ENCODE measurements at places on chromosomes 5 and 9.

DNA sequence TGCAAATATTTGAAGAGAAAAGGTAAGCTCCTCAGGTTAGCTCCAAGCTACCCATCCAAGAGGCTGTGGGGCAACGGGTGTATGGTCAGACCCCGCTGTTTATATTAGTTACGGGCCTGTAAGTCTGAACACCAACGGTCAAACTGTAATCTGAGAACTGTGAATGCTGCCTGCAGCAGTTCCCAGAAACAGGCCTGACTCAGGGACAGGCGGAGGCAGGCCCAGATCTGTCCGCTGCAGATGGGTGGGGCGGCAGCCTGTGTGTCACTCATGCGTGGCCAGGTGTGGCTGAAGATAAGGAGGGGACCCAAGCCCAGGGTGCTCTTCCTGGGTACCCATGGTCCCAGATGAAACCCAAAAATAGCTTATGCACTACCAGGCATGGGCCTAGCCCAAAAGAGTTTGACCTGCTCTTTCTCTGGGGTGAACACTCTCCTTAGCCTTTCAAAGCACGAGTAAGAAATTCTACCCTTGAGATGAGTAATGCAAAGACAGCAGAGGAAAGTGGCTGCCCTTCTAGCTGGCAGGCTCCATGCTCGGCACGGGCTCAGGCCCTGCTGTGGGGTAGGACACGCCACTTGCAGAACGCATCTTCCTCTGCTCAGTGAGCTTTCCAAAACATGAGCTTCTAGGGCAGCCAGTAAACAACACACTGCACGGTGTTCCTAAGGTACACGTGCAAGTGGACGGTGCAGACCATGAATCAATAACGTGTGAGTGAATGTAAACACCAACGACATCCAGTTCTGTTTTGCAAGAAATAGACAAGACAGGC lies 9.1 kb downstream of the UBAC1 start:
- no peak for DNase-seq

DNA sequence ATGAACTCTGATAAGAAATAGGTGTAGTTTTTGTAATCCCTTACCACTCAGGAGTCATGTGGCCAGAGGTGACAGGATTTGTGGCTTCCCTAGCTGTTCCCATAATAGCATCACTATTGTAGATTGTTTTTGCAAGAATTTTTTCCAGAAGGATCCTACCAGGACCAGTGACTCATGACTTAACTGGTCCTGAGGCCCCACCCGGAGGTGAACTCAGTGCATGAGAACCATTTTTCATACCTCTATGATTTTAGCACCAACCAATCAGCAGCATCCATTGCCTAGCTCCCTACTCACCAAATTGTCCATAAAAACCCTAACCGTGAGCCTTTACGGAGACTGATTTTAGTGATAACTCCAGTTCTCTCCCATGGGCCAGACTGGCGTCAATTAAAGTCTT lies 484.8 kb downstream of the PSAT1 start:
- no peak for DNase-seq

GRCh38 chr5:72509401-72509800 lies 2.2 kb upstream of the ZNF366 start:
- DNase-seq = no peak

GRCh38 chr5:55406292-55406691 lies 98.5 kb downstream of the MTREX start:
- no peak for DNase-seq

- DNase-seq = no peak
Measured at GRCh38 chr9:37379835-37380234, 42.7 kb upstream of the GRHPR start.

DNA sequence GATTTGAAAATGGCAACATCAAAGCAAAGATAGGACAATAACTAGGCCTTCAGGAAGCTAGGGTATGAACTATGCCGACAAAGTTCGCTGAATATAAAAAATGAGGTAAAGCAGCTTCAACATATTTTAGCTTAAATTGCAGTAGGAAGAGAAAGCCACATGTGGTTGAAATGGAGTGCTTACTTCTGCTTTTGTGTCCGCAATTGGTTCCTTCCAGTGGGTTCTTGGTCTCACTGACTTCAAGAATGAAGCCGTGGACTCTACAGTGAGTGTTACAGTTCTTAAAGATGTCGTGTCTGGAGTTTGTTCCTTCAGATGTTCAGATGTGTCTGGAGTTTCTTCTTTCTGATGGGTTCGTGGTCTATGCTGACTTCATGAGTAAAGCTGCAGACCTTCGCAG lies 95.2 kb downstream of the APTX start:
- no peak for DNase-seq

DNA sequence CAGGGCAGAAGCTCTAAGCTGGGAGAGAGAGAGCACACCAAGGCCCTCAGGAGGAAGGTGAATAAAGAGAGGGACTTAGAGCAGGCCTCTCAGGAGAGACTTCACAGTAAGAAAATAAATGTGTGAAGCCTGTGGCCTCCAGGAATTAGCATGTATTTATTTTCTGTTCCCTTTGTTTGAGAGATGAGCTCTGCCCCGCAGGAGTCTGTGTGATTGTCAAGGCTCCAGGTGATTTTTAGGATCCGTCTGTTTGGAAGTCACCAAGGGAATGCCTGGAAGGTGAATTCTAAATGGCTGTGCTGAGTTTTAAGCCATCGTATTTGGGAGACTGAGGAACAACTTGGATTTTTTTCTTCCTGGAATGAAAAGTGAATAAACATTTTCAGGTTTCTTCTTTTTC lies 108.3 kb upstream of the ICE1 start:
- no peak for DNase-seq

- no peak for DNase-seq
Measured at GRCh38 chr5:402615-403359, 40.2 kb upstream of the EXOC3 start.

GRCh38 chr5:73183481-73183891 lies 10.5 kb downstream of the TMEM174 start:
- DNase-seq = no peak

- no peak for DNase-seq
Measured at GRCh38 chr5:149046196-149046829, 16.5 kb downstream of the SH3TC2 start.

DNA sequence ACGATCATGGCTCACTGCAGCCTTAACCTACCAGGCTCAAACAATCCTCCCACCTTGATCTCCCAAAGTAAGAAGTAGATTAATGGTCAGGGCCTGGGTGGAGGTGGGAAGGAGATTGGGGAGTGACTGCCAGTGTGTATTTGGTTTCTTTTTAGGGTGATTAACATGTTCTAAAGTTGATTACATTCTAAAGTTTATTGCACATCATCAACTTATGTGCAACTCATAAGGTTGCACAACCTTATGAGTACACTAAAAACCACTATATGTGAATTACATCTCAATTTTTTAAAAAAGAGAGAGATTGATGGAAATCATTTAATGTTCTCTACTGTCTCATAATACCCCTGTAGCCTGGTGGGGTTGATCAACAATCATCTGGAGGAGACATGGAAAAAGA lies 218.1 kb downstream of the AOPEP start:
- no peak for DNase-seq

DNA sequence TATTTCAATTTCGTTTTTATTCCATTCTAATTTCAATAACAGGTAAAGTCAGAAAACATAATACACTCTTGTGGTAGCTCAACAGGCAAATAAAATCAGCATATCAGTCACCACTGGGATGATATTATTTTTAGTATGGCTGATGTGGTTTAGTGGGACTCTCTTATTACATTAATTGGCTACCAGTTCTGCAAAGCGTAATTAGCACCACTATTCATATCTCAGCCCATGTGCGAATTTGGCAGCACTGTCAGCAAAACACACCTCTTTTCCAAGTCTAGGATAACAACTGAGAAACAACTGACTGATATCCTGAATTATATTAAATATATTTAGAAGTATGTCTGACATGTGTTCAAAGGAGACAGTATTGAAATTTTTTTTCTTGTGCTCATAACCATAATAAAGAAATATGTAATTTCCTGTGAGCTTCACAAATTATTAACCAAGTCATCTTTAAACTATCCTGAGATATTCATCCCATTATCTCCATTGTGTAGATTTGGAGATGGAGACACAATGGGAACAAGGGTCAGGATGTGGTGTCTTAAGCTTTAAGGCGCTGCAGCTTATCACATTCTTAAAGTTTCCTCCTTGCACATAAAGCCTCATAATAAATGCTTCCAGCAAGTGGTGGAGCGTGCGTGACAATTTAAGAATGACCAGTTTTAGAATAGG lies 212.4 kb downstream of the TLE1 start:
- DNase-seq = no peak

- no peak for DNase-seq
Measured at GRCh38 chr5:13218518-13218917, 726.0 kb downstream of the DNAH5 start.

GRCh38 chr9:3825721-3826120 lies 299.9 kb upstream of the RFX3 start:
- no peak for DNase-seq

DNA sequence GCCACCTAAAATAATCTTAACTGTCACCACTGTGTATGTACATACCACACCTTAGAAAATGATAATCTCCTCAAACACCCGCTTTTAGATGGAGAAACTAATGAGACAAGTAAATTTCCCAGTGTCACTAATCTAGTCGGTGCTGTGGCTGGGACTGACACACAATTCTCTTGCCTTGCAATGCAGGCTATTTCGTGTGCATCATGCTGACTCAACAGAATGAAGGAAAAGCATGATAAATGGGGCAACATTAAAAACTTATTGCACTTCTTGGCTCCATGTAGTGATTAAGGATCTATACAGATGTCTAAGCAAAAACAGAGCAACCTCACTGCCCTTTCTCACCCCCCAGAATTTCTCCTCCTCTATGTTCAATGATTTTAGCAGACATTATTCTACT lies 677.9 kb downstream of the DTWD2 start:
- no peak for DNase-seq

- DNase-seq = no peak
Measured at GRCh38 chr5:106940986-106941385, 729.8 kb downstream of the EFNA5 start.

DNA sequence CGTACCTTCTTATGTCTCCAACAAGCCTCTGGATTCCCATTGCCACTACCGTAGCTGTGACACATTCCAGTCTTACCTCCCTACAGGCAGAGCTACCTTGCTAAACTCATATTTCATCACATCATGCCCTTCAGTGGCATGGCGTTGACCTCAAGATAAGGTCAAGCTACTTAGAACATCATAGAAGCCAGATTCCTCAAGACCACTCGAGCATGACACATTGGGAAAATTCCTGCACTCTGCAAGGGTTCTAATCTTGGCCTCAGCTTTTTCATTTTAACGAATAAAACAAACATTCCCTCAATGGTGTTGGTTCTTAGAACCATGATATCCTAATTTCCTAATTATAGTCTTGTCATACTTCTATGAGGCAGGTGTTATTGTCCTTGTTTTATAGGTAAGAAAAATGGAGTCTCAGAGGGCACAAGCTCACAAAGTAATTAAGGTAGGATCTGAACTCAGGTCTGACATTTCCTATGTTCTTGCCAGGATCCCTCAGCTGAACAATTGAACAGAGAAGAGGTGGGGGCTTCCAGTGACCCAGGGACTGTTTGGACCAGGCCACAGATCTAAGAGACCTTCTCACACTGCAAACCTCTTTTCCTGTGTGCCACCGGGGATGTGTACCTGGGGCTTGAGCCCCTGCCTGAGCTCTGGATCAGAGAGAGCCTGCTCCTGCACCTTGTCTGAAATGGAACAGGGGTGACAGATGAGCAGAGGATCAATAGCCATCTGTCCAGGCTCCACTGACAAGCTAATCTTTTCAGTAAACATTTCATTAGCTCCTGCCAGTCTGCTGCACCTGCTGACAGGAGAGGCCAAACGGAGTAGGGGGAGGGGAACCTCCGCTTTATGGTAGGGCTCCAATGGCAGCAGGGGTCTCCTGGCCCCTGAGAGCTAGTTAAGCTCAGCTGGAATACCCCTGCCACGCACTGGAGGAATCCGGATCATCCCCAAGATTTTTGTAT lies 49.3 kb downstream of the ALG2 start:
- DNase-seq = no peak

DNA sequence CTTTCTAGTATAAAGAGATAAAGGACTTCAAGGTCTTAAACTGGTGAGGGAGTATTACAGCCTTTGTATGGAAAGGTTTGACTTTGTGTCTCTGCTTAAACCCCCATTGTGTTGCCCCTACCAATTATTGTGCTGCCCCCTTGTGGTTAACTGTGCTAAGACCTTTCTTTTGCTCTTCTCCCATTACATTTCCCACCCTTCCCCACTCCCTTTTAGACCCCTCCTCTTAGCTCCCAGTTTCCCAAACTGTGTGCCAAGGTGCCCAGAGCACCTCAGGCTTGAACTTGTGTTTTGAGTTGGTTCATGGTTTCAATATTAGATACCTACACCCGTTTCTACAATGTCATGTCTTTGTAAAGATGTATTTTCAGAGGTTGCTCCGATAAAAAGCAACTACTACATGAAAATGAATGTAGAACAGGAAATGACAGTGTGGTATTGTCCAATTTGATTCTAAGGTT lies 2.9 kb downstream of the JAK2 start:
- DNase-seq = peak; percentile 27

DNA sequence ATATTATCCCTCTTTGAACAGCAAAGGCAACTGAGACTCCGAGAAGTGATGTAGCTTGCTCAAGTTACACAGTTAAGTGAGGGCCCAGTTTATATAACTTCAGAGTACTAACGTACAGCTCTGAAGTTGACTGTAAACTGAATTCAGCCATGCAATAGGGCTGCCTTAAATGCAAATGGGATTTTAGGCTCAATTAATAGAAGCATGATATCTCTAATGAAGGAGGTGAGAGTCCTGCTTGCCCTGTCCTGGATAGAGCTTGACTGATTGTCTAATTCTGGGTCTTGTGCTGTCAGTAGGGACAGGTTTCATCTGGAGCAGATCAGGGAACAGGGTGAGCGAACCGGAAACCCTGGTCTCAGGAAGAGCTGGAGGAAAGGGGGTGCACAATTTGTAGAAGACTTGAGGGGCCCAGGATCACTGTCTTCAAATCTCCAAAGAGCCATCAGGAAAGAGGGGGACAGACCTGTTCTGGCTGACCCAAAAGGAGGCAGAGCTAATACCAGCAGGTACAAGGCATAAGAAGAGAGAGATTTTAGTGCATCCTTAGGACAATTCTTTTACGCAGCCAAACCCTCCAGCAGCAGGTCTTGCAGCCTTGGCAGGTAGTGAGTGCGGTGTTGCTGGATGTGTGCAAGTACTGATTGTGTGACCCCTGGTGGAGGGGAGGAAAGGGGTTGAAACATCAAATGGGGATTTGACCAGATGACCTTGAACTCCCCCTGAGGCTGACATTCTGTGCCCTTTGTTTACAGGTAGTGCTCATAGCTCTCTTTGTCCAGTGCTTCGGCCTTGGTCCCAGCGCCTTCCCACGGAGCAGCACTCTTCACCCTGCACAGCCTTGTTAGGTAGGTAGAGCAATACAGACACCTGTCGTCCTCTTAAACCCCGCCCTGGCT lies 13.0 kb downstream of the GSN start:
- no peak for DNase-seq

DNA sequence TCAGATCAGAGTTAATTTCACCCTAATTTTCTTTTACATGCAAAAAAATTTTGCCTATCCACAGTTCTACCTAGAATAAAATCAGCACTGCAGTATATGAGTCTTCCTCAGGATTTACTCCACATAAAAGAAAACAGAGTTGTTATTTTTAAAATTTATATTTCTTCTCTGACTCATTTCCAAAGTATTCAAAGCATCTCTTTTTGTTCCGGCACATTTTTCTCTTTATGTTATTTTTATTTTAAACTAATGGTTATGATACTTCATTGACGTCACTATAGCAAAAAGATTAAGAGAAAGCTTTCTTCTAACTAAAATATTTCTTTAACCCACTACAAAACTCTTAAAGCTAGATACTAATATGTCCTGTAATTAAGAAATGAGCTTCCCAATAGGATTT lies 590.4 kb downstream of the PRELID2 start:
- no peak for DNase-seq
